ENCODE measurements at places on chromosomes 2 and 18.

DNA sequence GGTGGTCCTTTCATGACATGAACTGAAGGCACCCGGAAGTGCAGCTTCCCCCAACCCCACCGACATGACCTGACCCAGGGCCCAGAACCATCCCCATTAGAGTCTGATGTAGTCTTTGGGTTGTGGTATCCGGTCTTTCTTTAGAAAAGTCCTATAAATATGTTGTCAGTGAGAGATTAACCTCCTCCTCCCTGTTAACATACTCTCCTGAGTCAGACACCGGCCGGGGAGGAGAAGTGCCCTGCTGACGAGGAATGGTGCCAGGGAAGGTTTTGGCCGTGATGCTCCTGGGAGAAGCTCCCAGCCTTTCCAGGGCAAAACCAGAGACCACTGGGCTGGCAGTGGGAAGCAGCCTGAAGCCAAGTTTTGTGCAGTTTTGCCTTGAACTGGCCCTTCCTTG, 109.0 kb downstream of the LAMA3 start:
- no peak for DNase-seq

- no peak for DNase-seq
Measured at GRCh38 chr2:132881546-132881945, 211.5 kb upstream of the LYPD1 start.

DNA sequence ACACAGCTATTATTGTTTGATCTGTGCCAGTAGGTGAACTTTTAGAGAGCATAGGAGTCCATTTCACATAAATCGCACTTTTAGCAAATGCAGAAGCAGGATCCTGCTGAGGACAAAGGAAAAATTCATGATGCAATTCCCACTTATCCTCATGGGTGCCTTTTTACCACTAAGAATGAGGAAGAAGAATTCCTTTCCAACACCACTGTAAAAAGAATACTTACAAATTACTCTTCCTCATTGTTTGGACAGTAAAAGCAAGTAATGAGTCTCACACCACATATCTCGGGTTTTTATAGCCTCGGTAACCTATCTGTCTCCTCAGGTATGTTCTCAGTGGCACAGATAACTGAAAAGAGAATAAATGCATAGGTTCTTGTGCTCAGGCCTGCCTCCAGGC, 238.5 kb downstream of the MTX2 start:
- DNase-seq: no peak

DNA sequence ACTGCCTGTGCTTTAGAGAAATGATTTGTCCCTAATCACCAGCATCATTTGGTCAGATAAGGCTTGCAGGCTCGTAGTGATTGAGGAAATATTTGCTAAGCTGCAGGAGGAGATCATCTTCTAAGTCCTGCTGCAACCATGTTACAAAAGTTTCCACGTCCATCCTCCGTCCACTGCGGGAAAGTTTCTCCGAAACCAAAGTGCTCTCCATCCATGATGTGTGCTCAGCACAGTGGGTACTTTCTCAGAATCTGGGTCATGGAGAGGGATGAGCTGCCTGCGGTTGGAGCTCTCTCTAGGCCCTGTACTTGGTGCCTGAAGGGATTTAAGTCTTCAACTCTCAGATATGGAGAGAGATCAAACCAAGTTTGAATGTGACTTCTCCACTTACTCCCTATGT, 39.3 kb downstream of the IL1RL2 start:
- no peak for DNase-seq

- DNase-seq: no peak
Measured at GRCh38 chr18:11821643-11822237, 29.5 kb upstream of the CHMP1B start.

- no peak for DNase-seq
Measured at GRCh38 chr2:153971855-153972254, 100.1 kb downstream of the GALNT13 start.

GRCh38 chr2:157441072-157441454, 2.8 kb downstream of the CYTIP start:
- DNase-seq: peak; percentile 80

- no peak for DNase-seq
Measured at GRCh38 chr2:32732912-32733472, 105.1 kb downstream of the TTC27 start.

DNA sequence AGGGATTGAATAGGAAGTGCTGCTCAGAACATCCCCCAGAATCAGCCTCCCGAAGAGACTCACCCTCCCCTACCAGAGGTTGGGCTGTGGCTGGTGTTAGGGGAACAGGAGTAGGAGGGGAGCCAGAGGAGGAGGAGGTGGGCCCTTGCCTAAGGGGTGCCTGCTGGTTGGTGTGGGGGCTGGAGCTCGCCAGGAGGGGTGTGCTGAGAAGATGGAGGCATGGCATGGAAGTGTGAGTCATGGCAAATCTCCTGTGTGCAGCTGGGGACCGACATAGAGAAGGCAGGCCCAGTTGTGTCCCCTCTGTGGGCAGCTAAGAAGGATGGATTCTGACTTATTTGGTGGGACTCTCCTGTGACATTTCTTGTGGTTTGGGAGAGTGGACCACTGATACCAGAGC, 73.7 kb downstream of the DGKD start:
- DNase-seq: no peak

DNA sequence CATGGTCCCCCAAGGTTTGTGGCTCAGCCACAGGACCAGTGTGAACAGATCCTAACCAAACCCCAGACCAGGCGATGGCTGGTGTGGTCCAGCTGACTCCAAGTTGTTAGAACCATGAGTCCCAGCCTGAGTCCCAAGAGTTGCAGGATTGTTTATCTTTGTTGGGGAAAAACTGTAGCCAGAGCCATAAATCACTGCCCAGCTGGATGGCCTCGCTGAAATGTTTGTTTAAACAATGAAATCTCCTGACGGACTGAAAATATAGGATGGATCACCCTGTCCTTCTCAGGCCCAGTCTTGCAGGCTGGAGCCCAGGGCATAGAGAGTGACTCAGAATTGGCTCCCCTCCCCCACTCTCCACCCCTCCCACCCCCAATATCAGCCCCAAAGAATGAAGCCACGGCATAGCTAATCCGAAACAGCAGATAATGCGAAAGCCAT, 36.4 kb downstream of the PKDCC start:
- no peak for DNase-seq

GRCh38 chr2:95734976-95735890, 143.4 kb downstream of the TRIM43 start:
- DNase-seq: no peak

DNA sequence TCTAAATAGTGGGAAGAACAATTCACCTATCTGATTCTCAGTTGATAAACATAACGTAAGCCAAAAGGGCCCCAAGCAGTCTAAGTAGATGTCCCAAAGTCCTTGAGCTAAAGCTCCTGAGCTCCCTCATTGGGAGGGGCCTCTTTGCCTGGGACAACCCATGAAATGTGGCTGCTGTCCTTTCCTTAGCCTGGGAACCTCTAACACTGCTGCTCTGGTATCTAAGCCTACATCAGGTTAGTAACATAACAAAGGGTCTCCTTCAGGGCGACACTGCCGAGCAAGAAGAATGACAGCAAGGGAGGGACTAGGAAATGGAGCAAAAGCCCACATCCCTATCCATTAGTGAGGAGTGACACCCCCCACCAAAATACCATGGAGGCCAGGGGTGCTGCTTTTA, 98.3 kb downstream of the MAPRE2 start:
- DNase-seq: no peak

GRCh38 chr2:235366390-235366789, 127.5 kb upstream of the AGAP1 start:
- no peak for DNase-seq

DNA sequence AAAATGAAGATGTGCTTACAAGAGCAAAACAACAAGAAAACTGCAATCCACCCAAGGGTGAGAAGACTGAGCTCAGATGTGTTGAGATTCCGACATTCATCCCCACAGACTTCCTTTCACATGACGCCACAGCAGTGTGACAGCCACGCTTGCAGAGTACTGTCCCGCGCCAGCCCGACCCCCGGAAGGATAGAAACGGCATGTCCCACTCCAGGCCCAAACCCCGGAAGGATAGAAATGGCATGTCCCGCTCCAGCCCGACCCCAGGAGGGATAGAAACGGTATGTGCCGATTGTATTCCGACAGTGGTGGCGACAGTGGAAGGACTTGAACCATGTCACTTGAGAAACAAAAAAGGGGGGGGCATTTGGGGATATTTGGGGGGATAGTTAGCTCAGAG, 119.1 kb upstream of the PXDN start:
- DNase-seq: no peak

- DNase-seq: no peak
Measured at GRCh38 chr2:224278531-224278930, 123.4 kb downstream of the FAM124B start.

DNA sequence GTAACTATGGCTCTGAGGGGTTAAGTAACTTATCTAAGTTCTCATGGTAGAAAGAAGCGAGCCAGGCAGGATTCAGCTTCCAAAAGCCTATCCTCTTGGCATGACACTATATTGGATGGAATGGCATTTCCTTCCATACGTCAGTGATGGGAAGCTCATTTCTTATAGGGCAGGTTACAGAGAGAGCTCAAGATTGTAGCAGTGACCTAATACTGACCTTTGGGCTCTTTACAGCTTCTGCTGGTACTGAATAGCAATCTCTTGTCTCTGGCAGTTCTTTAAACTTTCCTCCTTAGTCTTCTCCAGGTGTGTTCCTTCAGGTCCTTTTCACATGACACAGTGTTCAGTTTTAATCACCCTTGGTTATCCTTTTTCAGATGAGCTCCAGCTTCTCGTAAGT, 133.0 kb downstream of the HRH4 start:
- no peak for DNase-seq

GRCh38 chr18:48662011-48662661, 123.3 kb downstream of the CTIF start:
- no peak for DNase-seq

DNA sequence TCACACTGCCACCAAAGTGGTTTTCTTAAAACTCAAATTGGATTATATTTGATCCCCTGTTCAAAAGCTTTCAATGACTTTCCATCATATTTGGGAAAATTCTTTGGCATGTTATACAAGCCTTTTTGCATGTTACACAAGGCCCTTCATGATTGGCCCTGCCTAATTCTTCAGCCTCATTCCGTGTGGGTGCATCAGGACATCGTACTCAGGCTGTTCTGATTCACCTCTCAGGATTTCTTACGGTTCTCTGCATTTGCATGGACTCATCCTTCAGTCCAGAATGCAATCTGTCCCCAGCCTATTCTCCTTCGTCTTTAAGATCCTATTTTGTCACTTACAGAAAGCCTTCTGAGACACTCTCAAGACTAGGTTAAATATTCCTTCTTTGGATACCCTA, 107.8 kb downstream of the LYPD1 start:
- no peak for DNase-seq

DNA sequence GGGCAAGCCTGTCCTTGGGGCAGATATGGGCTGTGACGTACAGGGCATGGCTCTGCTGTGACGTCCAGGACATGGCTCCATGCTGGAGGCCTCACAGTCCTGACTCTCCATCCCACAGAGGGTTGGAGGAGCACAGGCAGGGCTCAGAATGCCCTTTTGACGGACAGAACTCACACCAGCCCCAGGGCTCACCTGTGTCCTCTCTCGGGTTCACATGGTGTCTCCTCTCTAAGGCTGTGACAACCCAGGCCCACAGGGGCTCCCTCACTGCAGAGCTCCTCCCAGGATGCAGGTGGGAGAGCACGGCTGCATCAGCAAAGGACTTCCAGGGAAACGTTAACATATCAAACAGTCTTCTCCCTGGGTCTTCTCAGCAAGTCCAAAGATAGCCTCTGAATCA, 133.8 kb downstream of the EIPR1 start:
- DNase-seq: no peak

DNA sequence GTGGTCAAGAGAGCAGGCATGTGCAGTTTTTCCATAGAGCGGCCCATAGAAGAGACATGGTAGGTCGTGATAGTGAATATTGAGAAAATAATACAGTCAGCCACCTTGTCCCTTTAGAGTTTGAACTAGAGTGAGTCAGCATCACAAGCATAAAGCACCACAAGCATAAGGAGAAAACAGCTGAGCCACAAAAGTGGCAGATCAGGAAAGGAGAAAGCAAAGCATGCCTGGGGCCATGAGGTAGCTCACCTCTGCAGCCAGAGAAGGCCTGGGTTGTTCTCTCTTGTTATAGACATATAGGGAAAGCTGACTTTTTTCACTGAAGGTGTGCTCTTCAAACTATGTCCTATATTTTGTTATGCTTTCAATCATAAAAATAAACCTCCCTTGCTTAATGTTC, 879.0 kb downstream of the DSC3 start:
- no peak for DNase-seq

- DNase-seq: no peak
Measured at GRCh38 chr2:172859581-172860335, 124.1 kb downstream of the RAPGEF4 start.

- DNase-seq: no peak
Measured at GRCh38 chr2:21052044-21052443, 8.2 kb upstream of the APOB start.

- DNase-seq: no peak
Measured at GRCh38 chr18:75714766-75715165, 287.3 kb upstream of the SMIM21 start.

DNA sequence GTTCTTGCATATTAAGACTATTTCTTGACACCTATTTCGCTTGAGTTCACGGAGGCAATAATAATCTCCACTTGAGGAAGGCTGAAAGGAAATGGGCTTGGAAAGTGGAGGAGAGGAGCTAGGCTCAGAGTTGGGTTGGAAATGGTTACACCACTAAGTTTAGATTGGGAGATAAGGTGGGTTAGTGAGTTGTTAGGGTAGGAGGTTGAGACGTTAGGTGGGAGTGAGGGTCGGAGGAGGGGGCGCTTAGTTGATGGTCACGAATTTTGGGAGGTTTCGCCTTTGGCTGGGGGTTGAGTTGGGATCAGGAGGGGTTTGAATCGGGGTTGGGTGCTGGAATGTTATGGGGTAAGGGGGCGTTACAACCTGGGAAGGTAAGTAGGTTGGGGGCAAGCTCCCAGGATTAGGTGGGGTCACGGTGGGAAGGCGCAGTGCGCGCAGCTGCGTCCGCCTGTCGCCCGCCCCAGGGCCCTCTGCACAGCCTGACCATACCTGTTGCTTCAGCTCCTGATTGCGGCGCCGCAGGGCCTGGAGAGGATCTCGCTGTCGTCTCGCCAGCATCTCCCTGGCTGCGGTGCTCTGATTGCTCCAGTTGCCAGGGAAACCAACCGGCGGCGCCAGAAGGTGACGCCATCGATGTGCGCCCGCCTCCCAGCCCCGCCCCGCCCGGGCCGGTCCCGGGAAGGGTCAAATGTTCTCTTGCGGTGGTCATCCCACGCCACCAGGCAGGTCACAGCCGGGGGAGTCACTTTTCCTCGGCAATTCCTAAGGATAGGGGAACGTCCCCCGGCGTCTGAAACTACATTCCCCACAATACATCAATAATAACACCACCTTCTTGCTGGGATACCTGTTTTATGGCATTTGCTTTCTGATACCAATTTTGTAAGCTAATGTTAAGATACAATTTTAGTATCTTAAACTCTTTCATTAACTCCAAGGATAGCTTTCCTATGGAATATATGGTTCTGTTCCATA, at the start of gene NPHP1:
Gene NPHP1 (minus strand): TSS at position 606 of the 978 bp plus-strand sequence. CDS start 45 bp downstream, at position 561.
- DNase-seq: peak; percentile 84

GRCh38 chr2:102321941-102322719, 10.8 kb downstream of the IL1RL1 start:
- DNase-seq: no peak

- peak; percentile 63 for DNase-seq
Measured at GRCh38 chr2:84849271-84849952, 31.5 kb downstream of the TRABD2A start.

Data from CD4-positive, alpha-beta T cell treated with Interleukin-15 for 4 hours (primary cell).